ENCODE measurements at places on chromosomes 2 and 18.

DNA sequence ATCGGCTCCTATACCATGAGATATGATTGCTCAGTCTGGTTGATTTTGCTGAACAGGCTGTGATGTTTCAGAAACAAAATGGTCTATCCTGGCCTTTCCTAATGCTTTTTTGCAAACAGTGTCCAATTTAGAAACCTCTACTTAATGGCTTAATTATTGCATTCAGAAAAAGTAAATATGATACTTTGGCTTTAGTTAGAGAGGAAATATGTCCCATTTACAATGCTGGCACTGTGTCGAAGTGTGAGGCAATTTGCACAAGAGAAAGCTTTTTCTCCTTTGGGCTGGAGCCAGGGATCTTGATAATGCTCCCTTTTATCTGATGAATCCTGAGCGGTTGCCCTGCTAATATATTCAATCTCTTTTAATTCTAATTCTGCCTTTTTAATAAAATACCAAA is 418.9 kb downstream of the EPHA4 start:
- no peak for DNase-seq

DNA sequence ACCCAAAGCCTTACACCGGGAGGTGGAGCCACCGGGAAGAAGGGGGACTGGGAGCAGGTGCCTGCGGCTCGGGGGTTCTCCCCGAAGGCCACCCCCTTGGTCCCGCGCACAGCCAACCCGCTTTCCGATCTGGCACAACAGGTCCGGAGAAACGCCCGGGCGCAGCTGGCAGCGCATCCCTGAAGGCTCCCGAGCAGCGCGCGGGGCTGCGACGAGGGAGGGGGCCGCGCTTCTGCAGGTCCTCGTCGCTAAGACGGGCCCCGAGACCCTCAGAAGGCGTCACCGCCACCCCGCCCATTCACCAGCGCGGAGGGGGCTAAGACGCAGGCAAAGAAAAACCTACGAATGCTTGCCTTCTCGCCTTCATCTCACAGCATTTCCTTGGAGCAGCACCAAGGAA is 1.8 kb downstream of the CBLN2 start:
- no peak for DNase-seq

DNA sequence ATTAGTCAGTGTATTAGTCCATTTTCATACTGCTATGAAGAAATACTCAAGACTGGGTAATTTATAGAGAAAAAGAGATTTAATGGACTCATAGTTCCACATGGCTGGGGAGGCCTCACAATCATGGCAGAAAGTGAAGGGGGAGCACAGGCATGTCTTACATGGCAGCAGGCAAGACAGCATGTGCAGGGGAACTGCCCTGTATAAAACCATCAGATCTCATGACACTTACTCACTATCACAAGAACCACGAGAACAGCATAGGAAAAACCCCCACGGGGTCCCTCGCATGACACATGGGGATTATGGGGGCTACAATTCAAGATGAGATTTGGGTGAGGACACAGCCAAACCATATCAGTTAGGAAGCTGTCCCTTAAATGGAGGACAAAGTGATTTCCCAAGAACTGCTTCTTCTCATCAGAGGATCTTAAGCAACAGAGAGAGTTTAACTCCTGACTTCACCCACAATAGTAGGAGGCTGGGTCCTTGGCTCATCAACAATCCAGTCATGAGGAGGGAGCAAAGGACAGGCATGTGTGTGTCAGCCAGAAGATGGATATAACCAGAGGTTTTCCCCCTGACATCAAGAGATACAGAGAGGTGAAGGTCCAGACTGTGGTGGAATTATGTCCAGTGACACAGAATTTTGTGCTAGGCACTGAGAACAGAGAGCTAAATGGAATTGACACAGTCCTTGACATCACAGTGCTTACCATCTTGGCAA is 203.8 kb upstream of the SH3BP4 start:
- no peak for DNase-seq

GRCh38 chr2:181949047-181949446 is 36.6 kb upstream of the PPP1R1C start:
- no peak for DNase-seq

- no peak for DNase-seq
Measured at GRCh38 chr2:216222650-216223352, 113.7 kb downstream of the XRCC5 start.

DNA sequence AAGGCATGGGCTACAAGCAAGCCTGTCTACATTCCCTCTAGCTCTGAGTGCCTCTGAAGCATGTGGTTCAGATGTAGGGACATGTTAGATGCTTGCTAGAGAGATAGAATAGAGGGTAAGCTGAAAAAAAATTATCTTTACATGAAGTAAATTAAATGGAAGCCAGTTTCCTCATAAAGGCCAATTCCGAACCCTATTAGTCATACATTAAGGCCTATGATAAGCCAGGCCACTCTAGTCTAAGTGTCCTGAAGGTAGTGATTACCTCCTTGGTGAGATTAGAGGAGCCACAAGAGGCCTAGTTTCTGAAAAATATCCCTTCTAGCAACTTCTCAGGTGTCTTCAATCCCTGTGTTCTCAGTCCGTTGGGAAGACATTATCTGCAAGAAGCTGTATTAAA is 72.4 kb upstream of the NPAS2 start:
- DNase-seq, result no peak

- no peak for DNase-seq
Measured at GRCh38 chr2:188475945-188476344, 184.3 kb downstream of the GULP1 start.

DNA sequence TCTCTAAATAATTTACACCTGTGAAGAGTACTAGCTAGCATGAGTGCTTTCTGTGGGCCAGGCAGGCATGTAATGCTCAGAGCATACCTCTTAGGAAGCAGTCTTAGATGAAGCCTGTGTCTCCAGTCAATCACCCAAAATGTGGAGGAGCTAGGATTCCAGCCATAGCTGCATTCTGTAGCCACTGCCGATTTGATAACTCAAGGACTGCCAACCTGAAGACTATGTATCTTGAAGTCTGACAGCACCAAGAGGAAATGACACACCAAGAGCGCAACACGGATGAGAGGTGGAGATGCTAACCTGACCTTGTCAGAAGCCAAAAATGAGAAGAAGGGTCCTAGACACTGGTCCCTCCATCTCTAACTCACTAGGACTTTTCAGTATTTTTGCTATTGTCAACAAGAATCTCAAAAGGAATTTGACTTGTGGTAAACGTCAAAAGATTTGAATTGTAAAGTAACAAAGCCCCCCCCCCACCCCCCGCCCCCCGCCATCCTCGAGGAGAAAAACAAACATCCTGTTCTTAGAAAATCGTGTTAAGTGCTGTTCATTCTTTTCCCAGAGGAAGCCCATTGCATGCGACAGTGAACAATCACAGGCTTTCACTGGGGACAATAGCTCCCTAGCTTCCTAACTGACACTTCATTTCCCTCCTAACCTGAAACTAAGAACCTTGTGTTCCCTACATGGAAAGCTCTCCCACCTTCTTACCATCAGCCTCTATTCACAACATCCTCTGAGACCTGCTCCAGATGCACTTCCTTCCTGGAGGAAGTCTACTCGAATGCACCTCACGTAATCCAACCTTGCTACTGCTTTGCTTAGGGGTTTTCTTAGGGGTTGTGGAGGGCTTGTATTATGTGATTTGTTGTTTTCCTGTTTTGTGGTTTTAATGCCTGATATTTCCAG is 14.7 kb downstream of the CDC42EP3 start:
- DNase-seq, result no peak

DNA sequence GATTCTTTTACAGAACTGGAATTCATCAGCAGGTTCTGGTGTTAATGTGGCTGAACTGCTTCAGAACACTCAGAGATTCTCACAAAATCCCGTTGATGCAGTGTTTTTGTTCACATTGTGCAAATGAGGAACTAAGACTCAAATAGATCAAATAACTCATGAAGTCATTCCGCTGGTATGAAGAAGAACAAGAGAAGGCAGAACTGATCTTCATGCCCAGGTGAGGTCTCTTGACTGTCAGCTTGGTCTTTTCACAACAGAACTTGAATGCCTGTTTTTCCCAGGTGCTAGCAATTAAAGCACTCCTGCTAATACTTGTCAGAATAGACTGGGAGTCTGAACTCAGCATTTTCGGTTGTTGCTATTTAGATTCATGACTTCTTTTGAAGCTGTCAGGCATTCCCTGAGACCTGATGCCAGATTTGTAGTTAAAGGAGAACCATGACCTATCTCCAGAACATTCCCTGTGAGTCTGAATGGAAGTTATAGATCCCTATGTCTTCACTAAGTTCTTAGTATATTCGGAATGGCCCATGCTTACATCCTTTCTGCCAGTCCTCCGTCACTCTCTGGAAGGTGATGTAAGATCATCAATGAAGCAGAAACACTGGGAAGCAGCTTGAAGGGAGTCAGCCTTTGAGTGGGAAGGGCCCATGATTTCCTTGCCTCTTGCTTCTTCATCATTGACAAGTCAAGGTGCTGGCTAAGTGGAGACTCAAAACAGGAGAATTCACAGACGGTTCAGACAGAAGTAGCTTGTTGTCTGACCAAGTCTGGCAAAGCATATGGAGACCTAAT is 155.7 kb downstream of the MTCL1 start:
- DNase-seq, result no peak

DNA sequence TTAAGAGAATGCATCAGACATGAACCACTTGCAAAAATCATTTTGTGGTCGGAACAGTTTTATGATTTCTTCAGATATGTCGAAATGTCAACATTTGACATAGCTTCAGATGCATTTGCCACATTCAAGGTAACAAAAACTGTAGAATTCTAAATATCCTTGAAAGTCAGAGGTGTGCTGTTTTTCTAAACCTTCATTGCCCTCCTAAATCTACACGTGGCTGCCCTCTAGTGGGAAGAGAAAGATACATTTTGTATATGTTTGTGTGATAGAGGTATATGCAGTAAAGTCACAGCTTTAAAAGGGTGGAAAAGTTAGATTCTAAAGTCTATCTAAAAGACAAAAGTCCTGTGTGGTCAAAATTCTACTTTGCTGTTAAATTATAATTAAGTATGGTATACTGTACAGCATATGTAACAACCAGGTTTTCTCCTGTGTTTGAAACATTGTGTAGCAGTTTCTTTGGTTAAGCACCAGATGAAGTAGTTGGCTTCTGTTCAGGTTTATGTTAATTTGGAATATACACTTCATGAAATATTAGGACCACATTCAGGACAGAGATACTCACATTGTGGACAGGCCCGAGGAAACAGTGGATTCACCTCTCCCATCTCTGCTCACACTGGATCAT is 65.9 kb upstream of the ITM2C start:
- DNase-seq, result peak; percentile 29

DNA sequence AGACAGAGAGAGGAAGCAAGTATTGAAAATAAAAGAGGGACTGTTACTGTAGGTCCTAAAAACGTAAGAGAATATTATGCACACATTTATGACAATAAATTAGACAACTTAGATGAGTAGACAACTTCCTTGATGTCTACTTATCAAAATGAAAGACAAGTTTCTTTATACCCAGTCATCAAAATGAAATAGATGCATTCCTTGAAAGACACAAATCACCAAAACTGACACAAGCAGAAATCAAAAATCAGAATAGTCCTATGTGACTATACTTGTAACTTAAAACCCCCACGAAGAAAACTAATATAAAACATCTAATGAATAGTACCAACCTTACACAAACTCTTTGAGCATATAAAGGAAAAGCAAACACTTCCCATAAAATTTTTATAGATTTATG is 14.5 kb downstream of the RTN4 start:
- no peak for DNase-seq

- no peak for DNase-seq
Measured at GRCh38 chr2:209511637-209512036, 87.8 kb downstream of the MAP2 start.

Measured in endothelial cell (in vitro differentiated cells).